ENCODE measurements at places on chromosomes 4 and X.
A peak's percentile ranks its signal among the peaks of the same experiment; 100 is the strongest.

- no peak for DNase-seq
Observed at GRCh38 chrX:49844611-49845010, 15.5 kb downstream of the PAGE4 start.

DNA sequence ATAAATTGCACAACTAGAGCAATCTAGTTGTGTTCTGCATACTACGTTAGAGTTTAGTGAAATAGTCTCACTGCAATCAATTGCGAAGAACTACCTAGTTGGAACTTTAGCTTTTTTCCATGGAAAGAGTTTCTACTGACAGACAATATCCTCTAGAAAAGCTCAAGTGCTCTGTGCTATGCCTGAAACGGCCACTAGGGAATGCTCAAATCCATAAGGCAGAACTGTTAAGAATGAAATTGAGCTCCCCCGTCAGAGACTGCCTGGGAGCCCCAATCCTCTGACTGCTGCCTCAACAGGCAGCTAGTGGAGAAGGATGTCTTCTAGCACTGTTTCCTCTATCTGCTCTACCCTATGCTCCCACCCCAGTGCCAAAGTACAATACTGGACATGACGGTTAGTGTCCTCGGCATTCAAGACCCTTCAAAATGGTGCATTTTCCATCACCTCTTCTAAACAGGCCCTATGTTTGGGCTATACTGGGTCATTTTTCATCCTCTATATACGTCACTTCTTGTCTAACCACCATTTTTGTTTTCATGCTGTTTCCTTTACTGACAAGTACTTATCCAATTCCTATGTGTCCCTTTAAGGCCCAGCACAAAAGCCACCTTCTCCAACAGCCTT is 35.3 kb downstream of the FRMD7 start:
- peak; percentile 17 for DNase-seq

- DNase-seq = no peak
Observed at GRCh38 chrX:77060572-77060971, 386.6 kb upstream of the FGF16 start.

DNA sequence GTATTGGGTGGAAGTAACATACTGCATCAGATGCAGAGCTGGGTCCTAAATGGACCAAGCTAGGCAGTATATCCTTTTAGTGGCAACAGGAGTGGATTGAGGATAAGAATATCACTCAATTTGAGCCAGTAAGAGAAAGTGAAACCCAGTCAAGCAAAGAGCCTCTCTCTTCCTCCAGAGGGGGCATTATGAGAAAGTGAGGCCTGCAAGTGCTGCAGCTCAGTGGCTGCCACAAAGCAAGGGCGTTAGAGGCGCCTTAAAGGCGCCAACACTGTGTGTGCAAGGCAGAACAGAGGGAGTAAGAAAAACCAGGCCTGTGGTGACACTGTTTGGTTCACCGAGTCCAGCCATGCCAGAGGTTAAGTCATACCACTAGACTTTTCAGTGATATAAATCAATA is 17.5 kb downstream of the STX18 start:
- DNase-seq = peak; percentile 38

DNA sequence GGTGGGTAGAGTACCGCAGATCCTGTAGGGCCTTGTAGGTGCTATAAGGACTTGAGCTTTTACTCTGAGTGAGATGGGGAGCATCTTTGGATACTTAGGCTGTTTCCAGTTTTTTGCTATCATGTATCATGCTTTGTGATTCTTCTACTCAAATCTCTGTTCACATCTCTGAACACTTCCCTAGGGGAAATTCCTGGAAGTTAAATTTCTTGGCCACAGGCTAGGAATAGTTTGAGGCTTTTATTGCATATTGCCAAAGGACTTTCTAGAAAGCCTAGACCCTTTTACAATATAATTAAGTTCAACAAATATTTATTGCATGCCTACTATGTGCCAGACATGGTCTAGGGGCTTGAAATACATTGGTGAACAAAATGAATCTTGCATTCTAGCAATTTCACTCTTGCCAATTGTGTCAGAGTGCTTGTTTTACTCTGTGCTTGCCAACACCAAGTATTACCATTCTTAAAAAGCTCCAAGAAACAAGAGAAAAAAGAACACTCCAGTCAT is 4.1 kb upstream of the PGRMC1 start:
- no peak for DNase-seq

DNA sequence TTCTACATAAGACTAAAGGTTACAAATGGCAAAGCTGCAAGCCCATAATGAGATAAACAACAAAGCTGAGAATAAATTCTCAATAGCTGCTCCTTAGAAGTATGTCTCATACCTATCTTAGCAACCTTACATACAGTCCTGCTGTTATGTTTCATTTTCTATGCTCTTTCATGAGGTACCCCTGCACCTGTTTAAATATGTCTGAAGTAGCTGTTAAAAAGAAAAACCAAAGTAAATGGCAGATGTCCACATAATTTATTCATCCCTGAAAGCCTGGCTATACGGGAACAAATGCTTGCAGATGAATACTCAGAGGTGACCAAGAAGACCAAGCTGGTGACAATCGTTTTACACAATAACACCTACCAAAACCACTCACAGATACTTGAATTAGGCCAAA is 22.5 kb downstream of the PPA2 start:
- no peak for DNase-seq

DNA sequence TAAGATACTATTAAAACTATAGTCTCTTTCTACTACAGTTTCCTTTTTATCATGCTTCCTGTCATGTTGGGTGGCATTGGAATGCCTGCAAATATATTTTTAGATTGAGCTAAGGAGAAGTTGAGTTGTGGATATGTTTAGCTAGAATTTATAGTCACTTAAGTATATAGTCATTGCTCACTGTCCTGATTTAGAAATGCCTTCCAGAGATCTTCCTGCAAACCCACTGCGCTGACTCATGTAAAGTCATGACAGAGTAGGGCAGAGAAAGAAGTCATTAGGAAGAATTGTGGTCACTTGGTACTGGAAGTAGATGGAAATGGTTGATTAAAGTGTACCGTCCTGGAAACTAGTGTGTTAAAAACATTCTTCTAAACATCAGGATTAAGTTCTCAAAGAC is 490.3 kb upstream of the PABPC4L start:
- no peak for DNase-seq

- DNase-seq = no peak
Observed at GRCh38 chrX:106220177-106220576, 52.1 kb downstream of the PWWP3B start.

- no peak for DNase-seq
Observed at GRCh38 chr4:54499308-54500074, 158.3 kb upstream of the KIT start.

- DNase-seq = no peak
Observed at GRCh38 chr4:24836661-24837242, 41.4 kb downstream of the SOD3 start.

GRCh38 chrX:41827886-41828285 is 95.5 kb downstream of the CASK start:
- DNase-seq = no peak

DNA sequence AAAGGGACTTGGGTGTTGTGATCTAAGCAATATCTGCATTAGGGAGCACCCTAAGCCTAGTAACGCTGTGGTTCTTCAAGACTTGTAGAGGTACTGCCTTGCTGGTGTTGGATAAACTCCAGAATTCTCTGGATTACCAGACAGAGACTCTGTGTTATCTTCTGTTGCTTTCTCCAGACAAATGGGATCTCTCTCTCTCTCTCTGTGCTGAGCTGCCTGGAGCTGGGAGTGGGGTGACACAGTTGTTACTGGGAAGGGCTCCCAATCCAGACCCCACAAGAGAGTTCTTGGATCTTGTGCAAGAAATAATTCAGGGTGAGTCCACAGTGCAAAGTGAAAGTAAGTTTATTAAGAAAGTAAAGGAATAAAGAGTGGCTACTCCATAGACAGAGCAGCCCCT is 48.8 kb downstream of the MCUB start:
- no peak for DNase-seq

GRCh38 chr4:1819284-1819683 is 26.2 kb downstream of the FGFR3 start:
- DNase-seq = no peak

DNA sequence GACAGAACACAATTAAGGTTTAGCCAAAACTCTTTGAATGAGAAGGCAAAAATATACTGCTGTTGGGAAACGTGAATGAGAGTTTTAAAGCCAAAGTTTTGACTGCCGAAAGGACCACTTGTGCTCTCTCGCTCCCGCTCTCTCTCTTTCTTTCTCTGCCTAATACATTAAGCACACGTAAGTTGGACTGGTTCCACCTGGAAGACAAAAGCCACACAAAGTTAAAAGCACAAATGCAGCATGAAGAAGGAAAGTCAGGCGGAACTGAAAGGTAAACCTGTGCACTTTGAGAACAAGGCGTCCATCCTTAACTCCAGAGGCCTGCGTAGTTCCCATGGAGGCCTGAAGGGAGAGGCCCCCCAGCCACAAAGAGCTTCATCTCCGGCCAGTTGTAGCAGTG is 1.9 kb downstream of the DCAF12L2 start:
- DNase-seq = no peak

GRCh38 chrX:120813982-120814381 is 61.7 kb downstream of the CT47B1 start:
- DNase-seq = no peak

DNA sequence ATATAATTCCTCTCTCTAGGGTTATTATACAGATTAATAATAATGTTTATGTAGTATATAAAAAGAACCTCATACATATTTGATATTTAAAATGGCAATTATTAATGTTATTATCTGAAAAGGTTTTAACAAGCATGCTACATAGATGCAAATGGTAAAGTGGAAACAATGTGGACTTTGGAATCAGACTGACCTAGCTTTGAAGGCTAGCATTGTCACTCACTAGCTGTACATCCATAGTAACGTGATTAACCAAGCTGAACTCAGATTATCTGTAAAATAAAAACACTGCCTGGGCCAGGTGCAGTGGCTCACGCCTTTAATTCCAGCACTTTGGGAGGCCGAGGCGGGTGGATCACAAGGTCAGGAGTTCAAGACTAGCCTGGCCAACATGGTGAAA is 233.7 kb upstream of the SPRY1 start:
- no peak for DNase-seq

GRCh38 chrX:153372949-153373348 is 28.2 kb downstream of the PNMA6E start:
- DNase-seq = no peak

GRCh38 chr4:57446266-57446665 is 336.1 kb upstream of the IGFBP7 start:
- no peak for DNase-seq

GRCh38 chrX:139052461-139052860 is 340.9 kb upstream of the FGF13 start:
- no peak for DNase-seq

DNA sequence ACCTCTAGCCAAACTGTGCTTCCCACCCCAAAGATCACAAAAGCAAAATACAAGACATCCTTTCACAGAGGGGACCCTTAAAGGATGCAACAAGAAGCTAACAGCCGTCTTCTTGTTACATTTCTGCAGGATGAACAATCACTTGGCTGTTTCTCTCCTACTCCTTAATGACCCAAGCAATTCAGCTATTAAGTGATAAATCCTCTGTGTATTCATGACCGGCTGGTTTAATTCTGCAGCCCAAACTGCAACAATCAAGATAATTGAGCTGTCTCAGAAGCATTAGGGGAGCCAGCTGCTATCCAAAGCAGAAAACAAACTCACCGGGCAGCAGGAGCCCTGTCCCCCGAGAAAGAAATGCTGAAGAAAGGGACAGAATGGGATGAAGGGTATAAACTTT is 85.9 kb upstream of the ACSL4 start:
- DNase-seq = no peak

DNA sequence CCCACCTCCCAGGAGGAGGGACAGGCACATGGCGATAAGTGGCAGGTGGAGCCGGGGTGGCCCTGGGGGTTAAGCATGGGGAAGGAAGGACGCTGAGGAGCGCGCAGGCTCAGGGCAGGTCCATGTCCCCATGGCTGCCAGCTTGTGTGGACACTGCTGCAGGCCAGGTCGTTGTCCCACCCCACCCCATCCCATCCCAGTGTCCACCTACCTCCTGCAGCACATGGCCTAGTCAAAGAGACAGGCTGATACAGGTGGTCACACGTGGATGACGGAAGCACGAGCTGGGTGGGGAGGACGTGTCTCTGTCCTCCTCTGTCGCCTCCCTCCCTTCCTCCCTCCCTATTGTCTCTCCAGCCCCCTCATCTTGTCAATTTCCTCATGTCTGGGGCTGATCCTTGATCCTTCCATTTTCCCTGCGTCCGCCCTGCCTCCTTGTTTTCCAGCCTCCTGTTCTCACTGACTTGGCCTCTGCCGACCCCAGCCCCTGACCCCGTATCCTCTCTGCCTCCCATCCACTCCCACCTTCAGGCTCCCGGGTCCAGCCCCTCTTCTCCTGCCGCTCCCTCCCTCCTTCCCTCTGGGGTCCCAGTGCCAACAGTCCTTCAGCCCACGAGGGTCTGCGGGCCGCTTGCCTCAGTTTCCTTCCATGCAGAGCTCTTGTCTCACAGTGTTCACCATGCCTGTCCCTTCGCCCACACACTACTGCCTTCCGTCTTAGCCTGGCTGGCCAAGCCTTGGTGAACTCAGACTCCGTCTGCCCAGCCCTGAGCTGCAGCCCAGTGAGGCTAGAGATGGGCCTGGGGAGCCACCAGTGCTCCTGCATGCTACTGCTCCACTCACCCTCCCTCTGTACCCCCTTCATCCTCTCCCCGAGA is 15.5 kb upstream of the ADD1 start:
- no peak for DNase-seq

DNA sequence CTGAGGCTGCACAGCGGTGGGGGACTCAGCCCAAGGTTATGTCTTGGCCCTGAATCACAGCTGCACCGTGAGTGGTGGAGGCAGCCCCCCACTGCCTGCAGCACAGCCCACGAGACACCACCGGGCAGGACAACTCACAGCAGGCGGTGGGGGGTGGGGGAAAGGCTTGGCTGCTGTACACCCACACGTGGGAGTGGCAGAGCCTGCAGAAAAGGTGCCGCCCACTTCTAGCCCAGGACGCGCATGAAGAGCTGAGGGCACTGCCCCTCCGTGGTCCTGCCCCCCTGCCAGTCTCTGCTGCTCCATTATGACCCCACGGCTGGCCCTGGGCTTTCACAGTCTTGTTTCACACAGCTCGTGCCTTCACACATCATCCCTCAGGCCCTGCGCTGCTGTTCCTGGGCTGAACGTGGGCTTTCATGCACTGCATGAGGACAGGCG is 40.8 kb downstream of the FGFRL1 start:
- DNase-seq = no peak

GRCh38 chr4:23660865-23661264 is 229.0 kb downstream of the PPARGC1A start:
- DNase-seq = no peak

GRCh38 chr4:7460566-7460965 is 25.8 kb upstream of the PSAPL1 start:
- DNase-seq = no peak

GRCh38 chr4:69064391-69064790 is 31.9 kb upstream of the UGT2B7 start:
- DNase-seq = no peak

DNA sequence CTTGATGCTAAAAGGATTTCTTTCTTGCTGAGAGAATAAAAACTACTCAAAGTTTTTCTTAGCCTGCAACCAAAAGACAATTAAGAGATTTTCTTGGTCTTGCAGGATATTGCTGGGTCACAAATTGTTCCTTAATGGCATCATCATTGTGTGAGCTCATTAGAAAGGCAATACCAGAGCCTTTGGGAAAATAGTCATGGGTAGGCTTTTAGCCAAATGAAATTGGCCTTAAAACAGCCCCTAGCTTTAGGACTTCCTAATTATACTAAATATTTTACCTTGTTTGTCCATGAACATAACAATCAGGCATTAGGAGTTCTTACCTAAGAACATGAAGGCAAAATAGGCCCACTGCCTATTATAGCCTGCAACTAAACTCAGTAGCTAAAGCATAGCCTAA is 10.4 kb upstream of the FAM13A start:
- DNase-seq = no peak
